Endothelial cell of umbilical vein (primary cell): ENCODE measurements at places on chromosomes 7 and 10. TPM values are rescaled to one million over a fixed set of nuclear protein-coding genes. Genes with fewer than 3 reads are reported as not detected.

- no peak for DNase-seq
- peaks cover 2% of the 10 kb centered on the region for H3K27me3 ChIP-seq
- H3K4me3 ChIP-seq = no peak overlapping the region
- H3K36me3 ChIP-seq = no peaks in the 10 kb centered on the region
Observed at GRCh38 chr10:49652421-49653272, 26.8 kb upstream of the C10orf53 start.

DNA sequence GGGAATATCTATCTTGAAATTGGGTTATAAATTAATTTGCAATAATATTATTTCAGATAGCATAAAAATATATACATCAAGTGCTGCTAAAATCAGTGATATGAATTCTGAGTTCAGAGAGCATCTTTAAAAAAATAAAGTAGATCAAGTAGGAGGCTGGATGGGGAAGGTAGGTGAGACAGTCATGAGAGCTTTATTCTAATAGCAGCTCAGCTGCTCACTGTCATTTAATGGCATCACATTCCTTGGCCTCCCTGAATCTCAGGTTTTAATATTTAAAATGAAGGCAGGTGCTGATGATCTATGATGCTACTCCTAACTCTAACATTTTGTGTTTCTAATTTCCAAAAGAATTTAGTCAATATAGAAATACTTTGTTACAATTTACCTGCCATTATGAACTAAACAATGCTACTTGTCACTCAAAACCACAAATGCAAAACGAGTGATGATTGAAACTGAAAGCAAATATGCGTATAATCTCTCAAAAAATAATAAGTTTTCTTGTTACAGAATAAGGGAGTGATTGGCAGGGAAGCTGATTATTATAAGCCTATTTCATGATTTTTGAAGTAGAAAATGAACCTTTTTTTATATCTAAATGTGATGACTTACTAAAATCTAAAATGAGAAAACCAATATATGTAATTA is 147.6 kb upstream of the CSTF2T start:
- no peak for DNase-seq
- H3K36me3 ChIP-seq = no peaks in the 10 kb centered on the region
- H3K27ac ChIP-seq = no peak overlapping the region
- no peak overlapping the region for H3K4me3 ChIP-seq
- no peaks in the 10 kb centered on the region for H3K27me3 ChIP-seq

The NME8 gene
- total RNA-seq = not detected in 2 replicates

GRCh38 chr7:66758950-66759628 is 18.6 kb downstream of the RABGEF1 start:
- H3K27me3 ChIP-seq = no peaks in the 10 kb centered on the region
- H3K4me1 ChIP-seq = no peaks in the 10 kb centered on the region

DNA sequence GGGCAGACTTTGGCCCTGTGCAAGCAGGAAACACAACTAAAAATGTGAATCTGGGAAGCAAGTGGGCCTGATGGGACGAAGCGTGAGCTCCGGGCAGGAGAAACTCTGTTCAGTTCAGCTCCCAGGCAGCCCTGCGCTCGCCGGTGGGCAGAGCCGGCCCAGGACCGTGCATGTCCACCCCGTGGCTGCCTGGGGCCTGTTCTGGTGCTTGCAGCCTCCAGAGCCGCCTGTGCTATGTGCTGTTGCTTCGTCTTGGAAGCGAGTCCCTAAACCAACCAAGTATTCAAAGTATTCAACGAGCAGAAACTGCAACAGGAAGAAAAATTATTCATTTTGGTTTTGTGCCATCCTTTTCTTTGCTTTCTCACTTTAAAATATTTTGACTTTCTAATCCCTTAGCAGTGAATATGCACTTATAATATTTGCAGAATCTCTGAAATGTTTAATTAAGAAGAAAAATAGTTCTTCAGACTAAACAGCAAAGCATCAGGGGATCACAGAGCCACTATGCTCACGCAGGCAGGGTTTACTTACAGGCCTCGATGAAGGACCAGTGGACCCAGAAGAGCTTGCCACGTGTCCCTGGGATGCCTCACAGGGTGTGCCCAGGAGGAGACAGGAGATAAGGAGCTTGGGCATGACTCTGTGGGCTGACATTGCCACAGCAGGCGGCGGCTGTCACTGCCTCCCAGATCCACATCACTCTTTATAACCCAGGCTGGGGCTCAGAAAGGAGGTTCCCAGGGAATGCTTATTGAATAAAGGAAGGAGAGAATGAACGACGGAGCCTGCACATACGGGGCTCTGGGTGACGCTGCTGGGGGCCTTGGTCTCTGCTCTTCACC is 45.6 kb downstream of the VIPR2 start:
- H3K4me1 ChIP-seq = no peaks in the 10 kb centered on the region
- no peak overlapping the region for H3K27ac ChIP-seq
- H3K27me3 ChIP-seq = no peaks in the 10 kb centered on the region
- no peak for DNase-seq

DNA sequence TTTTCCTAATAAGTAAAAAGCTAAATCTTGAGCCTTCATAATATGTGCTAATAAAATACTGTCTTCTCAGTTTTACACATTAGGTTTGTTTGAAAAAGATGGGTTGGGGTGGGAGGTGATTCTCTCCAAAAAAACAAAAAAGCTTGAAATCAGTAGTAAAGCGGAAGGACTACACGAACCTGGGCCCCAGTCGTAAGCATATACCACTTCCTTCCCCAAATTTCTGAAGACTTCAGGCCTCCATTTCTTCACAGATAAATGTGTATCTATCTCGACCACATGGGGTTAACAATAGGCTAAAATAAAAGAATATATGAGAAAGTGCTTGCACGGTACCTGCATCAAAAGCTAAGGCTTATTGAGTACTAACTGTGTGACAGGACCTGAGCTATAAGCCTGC is 51.6 kb upstream of the PAX2 start:
- no peak for DNase-seq
- no peak overlapping the region for H3K4me3 ChIP-seq
- no peaks in the 10 kb centered on the region for H3K4me1 ChIP-seq
- no peaks in the 10 kb centered on the region for H3K36me3 ChIP-seq
- no peak overlapping the region for H3K27ac ChIP-seq

GRCh38 chr10:71092812-71093401 is 119.5 kb upstream of the UNC5B start:
- no peaks in the 10 kb centered on the region for H3K4me1 ChIP-seq
- H3K36me3 ChIP-seq = no peaks in the 10 kb centered on the region
- no peak overlapping the region for H3K4me3 ChIP-seq
- no peak overlapping the region for H3K27ac ChIP-seq
- no peak for DNase-seq

GRCh38 chr10:14758994-14759664 is 15.6 kb downstream of the FAM107B start:
- H3K27me3 ChIP-seq = no peaks in the 10 kb centered on the region
- no peak overlapping the region for H3K27ac ChIP-seq
- no peaks in the 10 kb centered on the region for H3K36me3 ChIP-seq
- DNase-seq = no peak
- H3K4me1 ChIP-seq = no peaks in the 10 kb centered on the region
- no peak overlapping the region for H3K4me3 ChIP-seq

GRCh38 chr10:12135631-12136030 is 6.2 kb downstream of the SEC61A2 start:
- no peaks in the 10 kb centered on the region for H3K4me1 ChIP-seq
- H3K4me3 ChIP-seq = no peak overlapping the region
- DNase-seq = no peak
- no peaks in the 10 kb centered on the region for H3K36me3 ChIP-seq
- no peak overlapping the region for H3K27ac ChIP-seq

GRCh38 chr7:129405527-129405926 is 28.7 kb upstream of the STRIP2 start:
- H3K4me3 ChIP-seq = no peak overlapping the region
- H3K36me3 ChIP-seq = no peaks in the 10 kb centered on the region
- DNase-seq = no peak
- no peaks in the 10 kb centered on the region for H3K27me3 ChIP-seq

- no peak overlapping the region for H3K27ac ChIP-seq
- no peak for DNase-seq
- peaks cover 11% of the 10 kb centered on the region for H3K27me3 ChIP-seq
- H3K4me3 ChIP-seq = no peak overlapping the region
- no peaks in the 10 kb centered on the region for H3K36me3 ChIP-seq
- H3K4me1 ChIP-seq = peaks cover under 1% of the 10 kb centered on the region
Observed at GRCh38 chr7:99693427-99694200, 13.8 kb upstream of the CYP3A5 start.

DNA sequence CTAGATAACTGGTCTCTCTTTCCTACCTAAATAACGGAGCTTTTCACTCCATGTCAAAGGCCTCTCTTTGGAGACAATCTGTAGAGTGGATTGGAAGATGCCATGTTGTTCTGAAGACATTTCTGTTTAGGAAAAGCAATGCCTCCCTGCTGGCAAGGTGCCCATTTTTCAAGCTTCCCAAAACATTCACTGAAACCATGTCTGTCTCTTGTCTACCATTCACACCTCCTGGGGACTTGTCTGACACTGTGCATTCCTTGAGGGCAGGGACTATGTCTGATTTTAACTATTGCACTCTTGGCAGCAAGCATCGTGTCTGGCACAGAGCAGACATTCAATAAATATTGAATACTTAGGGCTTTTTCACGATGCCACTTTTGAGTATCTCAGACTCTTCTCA is 528.9 kb upstream of the NRP1 start:
- H3K36me3 ChIP-seq = no peaks in the 10 kb centered on the region
- no peak overlapping the region for H3K4me3 ChIP-seq
- peaks cover 3% of the 10 kb centered on the region for H3K4me1 ChIP-seq
- H3K27ac ChIP-seq = no peak overlapping the region
- no peak for DNase-seq

The AFAP1L2 gene
- total RNA-seq = 1.6 and 4.1 TPM in 2 replicates

The PRSS1 gene
- not detected in 2 replicates for total RNA-seq

GRCh38 chr7:132558815-132559214 is 17.5 kb downstream of the PLXNA4 start:
- H3K27ac ChIP-seq = no peak overlapping the region
- peaks cover 2% of the 10 kb centered on the region for H3K36me3 ChIP-seq
- H3K27me3 ChIP-seq = no peaks in the 10 kb centered on the region
- DNase-seq = no peak

GRCh38 chr7:17472518-17472917 is 174.1 kb downstream of the AHR start:
- H3K4me1 ChIP-seq = no peaks in the 10 kb centered on the region
- no peak overlapping the region for H3K27ac ChIP-seq
- no peak overlapping the region for H3K4me3 ChIP-seq
- DNase-seq = no peak
- H3K27me3 ChIP-seq = no peaks in the 10 kb centered on the region
- no peaks in the 10 kb centered on the region for H3K36me3 ChIP-seq

DNA sequence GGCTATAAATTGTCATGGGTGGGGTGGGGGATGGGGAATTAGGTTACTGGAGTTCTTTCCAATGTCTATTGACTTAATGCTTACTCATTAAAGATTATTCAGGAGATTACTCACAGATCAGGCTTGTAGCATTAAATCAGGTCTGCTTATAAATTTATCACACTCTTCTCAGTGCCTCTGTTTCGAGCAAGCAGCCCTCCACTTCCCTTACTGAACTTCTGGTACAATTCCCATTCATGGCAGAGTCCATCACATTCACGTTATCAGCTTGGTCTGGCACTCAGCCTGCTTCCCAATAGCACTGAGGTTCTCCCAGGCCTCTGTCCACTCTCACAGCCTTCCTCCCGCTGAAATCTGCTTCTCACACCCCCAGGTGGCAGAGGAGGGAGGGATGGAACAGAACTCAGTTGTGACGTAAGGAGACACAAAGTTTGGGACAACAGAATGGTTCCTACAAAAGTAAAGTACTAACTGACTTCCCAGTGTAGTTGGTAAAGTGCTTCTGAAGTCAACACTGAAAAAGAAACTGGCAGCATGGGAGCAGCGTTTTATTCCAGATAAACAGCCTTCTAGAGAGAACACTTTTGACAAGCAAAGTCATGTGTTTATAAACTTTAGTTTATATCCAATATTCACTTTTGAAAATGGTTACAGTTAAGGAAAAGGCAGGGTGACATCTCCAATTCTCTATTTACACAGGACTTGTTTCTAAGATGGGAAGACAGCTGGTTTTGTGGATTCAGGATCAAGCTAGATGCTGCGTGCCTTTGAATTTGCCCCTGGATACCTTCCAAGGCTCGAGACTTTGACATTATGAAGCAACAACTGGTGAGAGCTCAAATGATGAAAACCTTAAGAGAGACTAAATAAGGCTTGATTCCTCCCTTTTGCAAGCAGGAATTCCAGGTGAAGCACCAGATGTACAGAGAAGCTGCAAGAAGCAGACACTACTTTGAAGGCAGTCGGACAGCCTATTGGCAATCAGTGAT is 81.4 kb downstream of the ATXN7L1 start:
- no peak overlapping the region for H3K27ac ChIP-seq
- no peaks in the 10 kb centered on the region for H3K27me3 ChIP-seq
- DNase-seq = peak; percentile 20
- H3K36me3 ChIP-seq = peaks cover 3% of the 10 kb centered on the region

The ZNF398 gene
- total RNA-seq = 8.6 and 10.6 TPM in 2 replicates

- DNase-seq = peak; percentile 6
- no peaks in the 10 kb centered on the region for H3K4me1 ChIP-seq
- no peaks in the 10 kb centered on the region for H3K27me3 ChIP-seq
- no peaks in the 10 kb centered on the region for H3K36me3 ChIP-seq
- H3K27ac ChIP-seq = no peak overlapping the region
- H3K4me3 ChIP-seq = no peak overlapping the region
Observed at GRCh38 chr7:112573302-112574039, 92.7 kb downstream of the LSMEM1 start.

DNA sequence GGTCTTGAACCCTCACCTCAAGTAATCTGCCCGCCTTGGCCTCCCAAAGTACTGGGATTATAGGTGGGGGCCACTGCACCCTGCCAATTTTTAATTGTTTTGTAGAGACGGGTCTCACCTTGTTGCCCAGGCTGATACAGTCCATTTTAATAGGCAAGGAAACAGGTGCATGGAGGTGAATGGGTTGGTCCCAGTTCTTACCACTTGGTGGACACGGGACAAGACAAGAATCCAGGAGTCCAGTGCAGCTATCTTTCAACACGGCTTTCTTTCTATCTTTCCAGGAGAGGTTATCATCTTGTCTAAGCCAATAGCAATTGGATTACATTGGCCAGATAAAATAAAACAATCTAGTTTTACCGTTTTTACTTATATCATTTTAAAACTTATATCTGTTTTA is 23.8 kb downstream of the TCF7L2 start:
- H3K4me1 ChIP-seq = no peaks in the 10 kb centered on the region
- no peak overlapping the region for H3K4me3 ChIP-seq
- H3K27me3 ChIP-seq = no peaks in the 10 kb centered on the region
- DNase-seq = no peak

The TMEM213 gene
- total RNA-seq = not detected in 2 replicates

The TAS2R5 gene
- 0.85 and 2.0 TPM in 2 replicates for total RNA-seq

- no peaks in the 10 kb centered on the region for H3K27me3 ChIP-seq
- DNase-seq = no peak
- H3K4me3 ChIP-seq = no peak overlapping the region
- no peaks in the 10 kb centered on the region for H3K36me3 ChIP-seq
- H3K4me1 ChIP-seq = no peaks in the 10 kb centered on the region
- no peak overlapping the region for H3K27ac ChIP-seq
Observed at GRCh38 chr7:158409120-158409519, 178.5 kb downstream of the PTPRN2 start.

GRCh38 chr7:148142660-148143248 is 447.8 kb upstream of the C7orf33 start:
- no peak for DNase-seq

The ANK3 gene
- 5.4 and 8.5 TPM in 2 replicates for total RNA-seq

- no peak overlapping the region for H3K4me3 ChIP-seq
- no peaks in the 10 kb centered on the region for H3K36me3 ChIP-seq
- no peaks in the 10 kb centered on the region for H3K4me1 ChIP-seq
Observed at GRCh38 chr10:44306762-44307161, 78.1 kb downstream of the CXCL12 start.

- no peak overlapping the region for H3K4me3 ChIP-seq
- H3K27me3 ChIP-seq = no peaks in the 10 kb centered on the region
- no peaks in the 10 kb centered on the region for H3K36me3 ChIP-seq
- no peak overlapping the region for H3K27ac ChIP-seq
- peaks cover 28% of the 10 kb centered on the region for H3K4me1 ChIP-seq
- DNase-seq = no peak
Observed at GRCh38 chr10:127151541-127151940, 44.9 kb downstream of the INSYN2A start.
